OCI-M1 (cell line): ENCODE measurements at places on chromosomes 12 and 14.
A peak's percentile ranks its signal among the peaks of the same experiment; 100 is the strongest.

GRCh38 chr14:85050180-85050579 lies 479.8 kb upstream of the FLRT2 start:
- DNase-seq, result no peak

DNA sequence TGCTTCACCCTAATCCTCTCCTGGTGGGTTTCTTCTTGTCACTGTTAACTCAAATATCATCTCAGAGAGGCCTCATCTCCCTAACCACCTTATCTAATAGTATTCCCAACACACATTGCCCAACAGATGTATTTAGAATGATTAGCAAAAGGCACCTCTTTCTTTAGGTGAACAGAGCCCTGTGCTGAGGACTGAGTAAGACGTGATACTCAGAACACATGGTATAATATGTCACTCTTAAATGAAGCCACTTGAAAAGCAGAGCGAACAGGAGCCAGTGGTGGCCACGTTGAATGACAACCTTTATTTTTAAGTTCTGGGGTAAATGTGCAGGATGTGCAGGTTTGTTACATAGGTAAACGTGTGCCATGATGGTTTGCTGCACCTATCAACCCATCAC lies 1.5 kb upstream of the KSR2 start:
- no peak for DNase-seq

- DNase-seq, result no peak
Observed at GRCh38 chr14:64860039-64860438, 19.7 kb downstream of the SPTB start.

GRCh38 chr12:117876436-117876816 lies 92.4 kb downstream of the KSR2 start:
- DNase-seq, result no peak

DNA sequence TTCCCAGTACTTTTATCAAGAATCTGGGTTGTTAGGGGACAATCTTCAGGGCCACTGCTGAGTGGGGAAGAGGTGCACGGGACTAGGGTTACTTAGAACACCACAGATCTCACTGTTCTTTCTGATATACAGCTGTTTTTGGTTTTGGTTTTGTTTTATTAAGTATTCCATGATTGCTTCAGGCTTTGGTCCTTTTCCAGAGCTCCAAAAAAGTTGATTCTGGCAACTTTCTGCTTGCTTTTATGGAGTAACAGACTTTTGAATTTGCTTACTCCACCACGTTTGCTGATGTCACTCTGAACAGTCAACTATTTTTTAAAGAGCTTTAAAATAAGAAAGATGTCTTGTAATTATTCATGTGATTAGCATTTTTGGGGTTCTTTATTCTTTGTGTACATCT lies 368.1 kb upstream of the FOXG1 start:
- no peak for DNase-seq

GRCh38 chr12:14193639-14194038 lies 171.8 kb upstream of the ATF7IP start:
- DNase-seq, result no peak

DNA sequence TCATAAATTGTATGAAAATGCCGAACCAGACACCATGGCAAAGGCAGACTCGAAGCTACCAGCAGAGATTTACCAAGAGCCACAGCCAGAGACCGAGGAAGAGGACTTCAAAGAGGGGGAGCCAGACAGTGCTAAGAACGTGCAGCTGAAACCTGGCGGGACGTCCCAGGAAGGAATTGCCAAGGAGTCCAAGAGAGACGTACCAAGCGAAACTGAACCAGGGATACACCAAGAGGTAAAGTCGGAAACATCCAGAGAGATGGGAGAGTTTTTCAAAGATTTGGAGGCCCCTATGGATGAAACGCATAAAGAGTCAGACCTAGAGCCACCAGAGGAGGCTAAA lies 294 bp downstream of the SAMD15 start:
- DNase-seq, result no peak

DNA sequence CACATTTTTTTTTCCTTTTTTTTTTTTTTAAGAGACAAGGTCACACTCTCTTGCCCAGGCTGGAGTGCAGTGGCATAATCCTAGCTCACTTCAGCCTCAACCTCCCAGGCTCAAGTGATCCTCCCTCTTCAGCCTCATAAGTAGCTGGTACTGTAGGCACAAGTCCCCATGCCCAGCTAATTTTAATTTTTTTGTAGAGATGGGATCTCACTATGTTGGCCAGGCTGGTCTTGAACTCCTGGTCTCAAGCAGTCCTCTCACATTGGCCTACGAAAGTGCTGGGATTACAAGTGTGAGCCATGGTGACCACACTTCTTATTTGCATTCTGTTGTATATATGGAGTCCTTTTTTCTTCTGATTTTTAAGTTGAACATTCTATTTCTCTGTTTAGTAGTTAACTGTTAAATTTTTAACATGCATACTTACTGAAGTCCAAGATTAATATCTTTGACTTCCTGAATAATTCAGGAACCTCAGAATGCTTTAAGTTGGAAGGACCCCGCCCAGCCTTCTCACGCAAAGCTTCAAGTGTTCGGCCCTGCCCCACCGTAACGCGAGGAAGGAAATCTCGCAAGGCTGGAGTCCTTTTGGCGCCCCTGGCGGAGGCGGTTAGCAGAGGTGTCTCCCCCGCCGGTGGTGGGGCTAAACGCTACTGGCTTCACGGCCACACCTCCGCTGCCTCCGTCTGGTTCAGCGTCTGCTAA lies 21.6 kb downstream of the SPATS2 start:
- DNase-seq, result peak; percentile 86

GRCh38 chr12:121781998-121782979 lies 11.2 kb downstream of the RHOF start:
- peak; percentile 87 for DNase-seq
